Activated CD8-positive, alpha-beta memory T cell treated with anti-CD3 and anti-CD28 coated beads for 24 hours (primary cell): ENCODE measurements at places on chromosomes 2 and 18.
A peak's percentile ranks its signal among the peaks of the same experiment; 100 is the strongest.

DNA sequence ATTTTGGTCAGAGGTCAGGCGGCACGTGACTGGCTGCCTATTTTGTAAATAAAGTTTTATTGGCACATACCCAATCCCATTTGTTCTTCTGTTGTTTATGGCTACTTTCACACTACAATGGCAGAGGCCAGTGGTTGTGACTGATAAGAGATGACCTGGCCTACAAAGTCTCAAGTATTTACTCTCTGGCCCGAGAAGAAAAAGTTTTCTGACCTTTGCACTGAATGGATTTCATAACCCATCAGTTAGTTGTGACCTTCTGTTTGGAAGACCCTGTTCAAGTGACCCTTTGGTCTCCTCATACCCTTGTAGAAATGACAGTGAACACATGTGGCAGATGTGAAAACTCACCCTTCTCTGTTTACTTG, 121.4 kb upstream of the MGAT5 start:
- peak; percentile 17 for DNase-seq

GRCh38 chr18:62614494-62614893, 91.7 kb downstream of the ZCCHC2 start:
- no peak for DNase-seq

DNA sequence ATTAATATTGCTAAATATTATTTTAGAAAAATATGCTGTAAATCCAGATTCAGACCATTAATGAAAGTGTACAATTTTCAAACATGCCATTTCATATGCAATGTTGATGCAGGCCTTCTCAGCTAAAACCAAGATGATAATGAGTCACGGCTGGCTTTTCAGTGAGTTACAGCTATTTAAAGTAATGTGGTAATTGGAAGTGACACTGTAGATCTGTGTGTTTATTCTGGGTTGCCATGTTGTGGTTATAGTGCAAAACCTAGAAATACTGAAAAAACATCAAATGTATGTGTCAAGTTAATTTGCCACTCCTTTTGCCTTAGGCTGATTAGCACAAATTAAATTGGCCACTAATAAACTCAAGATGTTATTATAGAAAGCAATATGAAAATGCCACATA, 506.6 kb downstream of the ERBB4 start:
- DNase-seq = no peak

GRCh38 chr2:28166956-28167355, 225.7 kb upstream of the FOSL2 start:
- no peak for DNase-seq

GRCh38 chr2:1648241-1649102, 95.8 kb downstream of the PXDN start:
- DNase-seq = peak; percentile 40

GRCh38 chr2:118697781-118698180, 149.7 kb downstream of the EN1 start:
- no peak for DNase-seq

GRCh38 chr2:167752734-167753133, 494.7 kb downstream of the STK39 start:
- no peak for DNase-seq

DNA sequence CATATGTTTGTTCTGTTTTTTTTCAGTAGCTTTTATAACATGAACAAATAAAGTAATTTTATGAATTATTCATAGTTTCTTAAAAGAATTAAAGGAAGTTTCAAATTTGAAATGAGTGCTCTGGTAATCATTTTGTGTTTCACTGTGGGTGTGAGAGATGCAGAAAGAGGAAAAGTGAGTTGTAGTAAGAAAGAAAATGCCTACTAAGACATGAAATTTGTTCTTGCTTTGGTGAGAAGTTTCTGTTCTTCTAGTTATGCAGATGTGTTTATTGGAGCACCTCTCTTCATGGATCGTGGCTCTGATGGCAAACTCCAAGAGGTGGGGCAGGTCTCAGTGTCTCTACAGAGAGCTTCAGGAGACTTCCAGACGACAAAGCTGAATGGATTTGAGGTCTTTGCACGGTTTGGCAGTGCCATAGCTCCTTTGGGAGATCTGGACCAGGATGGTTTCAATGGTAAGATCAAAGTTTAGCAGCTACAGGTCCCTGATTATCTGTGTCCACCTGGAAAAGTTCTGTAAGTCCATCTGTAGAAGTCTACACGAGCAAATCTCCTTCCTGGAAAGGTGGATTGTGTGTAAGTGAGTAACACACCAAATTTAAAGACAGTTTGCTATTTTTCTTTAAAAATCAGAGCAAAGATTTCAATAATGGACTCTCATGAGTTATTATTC, 51.4 kb downstream of the ITGAV start:
- DNase-seq = no peak

DNA sequence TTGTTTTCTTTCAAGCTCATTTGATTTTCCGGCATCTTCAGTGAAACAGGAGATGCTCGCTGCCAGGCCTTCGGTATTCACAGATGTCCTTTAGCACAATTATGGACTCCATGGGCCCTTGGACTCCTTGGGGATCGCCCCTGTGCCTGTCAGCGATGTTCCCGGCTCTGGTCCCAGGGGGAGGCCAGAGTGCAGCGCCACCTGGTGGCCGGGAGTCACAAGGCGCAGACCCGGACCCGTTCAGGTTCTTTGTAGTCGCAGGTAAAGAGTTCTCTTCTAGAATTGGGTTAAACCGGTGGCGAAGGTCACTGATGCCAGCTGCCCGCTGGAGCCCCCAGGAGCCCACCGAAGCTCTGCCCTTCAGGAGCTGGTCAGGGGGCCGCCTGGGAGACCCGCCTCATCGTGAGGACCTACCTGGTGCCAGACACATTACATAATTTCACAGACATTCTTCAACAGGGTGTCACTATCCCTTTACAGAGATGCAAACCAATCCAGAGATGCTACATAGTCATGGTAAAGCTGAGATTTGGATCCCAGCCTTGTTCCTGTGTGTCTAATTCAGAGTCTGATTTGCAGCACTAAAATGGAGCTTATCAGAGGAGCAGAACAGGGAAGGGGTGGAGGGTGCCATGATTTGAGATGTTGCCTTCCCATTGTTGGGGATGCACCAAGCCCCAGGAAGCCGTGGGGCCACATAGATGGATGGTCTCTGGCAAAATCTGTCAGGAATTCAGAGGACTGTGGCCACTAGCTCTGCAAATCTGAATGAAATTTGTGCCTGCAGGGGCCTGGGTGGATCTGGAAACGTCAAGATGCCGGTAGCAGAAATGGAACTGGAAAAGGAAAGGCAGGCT, 6.0 kb upstream of the INPP5D start:
- peak; percentile 92 for DNase-seq

GRCh38 chr2:43718530-43719124, 42.4 kb upstream of the C1GALT1C1L start:
- no peak for DNase-seq

GRCh38 chr2:193989645-193990044, 1667.4 kb upstream of the SLC39A10 start:
- no peak for DNase-seq

DNA sequence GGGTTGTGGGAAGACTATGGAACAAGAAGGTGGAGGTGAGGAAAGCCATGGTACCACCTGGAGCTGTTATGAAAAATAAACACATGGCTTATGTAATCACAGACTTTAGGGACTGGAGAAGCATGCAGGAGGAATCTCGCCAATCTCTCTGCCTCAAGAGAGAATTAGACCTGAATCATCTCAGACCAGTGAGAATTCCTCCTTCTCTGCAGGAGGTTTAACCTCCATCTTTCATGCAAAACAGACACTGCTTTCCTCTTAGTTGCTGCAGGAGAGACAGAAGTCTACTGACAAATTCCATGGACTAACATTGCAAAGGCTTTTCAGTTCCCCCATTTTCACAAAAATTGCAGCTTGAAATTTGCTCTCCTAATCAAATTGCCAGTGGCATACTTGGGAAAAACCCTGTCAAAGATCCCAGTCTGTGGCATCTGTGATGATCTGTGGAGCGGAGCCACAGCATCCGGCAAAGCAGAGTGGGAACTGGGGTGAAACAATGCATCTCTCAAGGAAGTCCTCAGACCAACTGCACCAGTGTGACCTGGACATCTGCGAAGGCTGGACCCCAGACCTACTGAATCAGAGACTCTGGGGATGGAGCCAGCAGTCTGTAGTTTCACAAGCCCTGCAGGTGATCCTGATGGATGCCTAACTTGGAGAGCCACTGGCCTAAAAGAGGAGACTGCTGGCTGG, 28.6 kb upstream of the NCKAP5 start:
- no peak for DNase-seq

GRCh38 chr2:67854798-67855197, 208.0 kb downstream of the C1D start:
- no peak for DNase-seq

- no peak for DNase-seq
Observed at GRCh38 chr2:241052677-241053360, 49.3 kb downstream of the MTERF4 start.

- no peak for DNase-seq
Observed at GRCh38 chr2:115412501-115412900, 970.1 kb downstream of the DPP10 start.

DNA sequence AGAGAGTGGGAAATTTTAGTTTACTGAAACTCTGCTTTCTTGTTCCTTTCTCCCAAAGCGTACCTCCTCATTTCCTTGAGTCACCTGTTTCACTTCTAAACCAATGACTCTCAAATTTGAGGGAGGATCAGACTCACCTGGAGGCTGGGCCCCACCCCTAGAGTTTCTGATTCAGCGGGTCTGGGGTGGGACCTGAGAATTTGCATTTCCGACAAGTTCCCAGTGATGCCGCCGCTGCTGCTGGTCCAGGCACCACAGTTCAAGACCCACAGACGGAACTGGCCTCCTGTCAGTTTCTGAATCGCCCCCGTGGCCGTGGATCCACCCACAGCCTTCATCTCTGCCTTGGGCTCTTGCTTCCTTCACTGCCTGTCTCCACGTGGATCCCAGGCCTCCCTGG, 44.9 kb upstream of the PELI1 start:
- DNase-seq = no peak

DNA sequence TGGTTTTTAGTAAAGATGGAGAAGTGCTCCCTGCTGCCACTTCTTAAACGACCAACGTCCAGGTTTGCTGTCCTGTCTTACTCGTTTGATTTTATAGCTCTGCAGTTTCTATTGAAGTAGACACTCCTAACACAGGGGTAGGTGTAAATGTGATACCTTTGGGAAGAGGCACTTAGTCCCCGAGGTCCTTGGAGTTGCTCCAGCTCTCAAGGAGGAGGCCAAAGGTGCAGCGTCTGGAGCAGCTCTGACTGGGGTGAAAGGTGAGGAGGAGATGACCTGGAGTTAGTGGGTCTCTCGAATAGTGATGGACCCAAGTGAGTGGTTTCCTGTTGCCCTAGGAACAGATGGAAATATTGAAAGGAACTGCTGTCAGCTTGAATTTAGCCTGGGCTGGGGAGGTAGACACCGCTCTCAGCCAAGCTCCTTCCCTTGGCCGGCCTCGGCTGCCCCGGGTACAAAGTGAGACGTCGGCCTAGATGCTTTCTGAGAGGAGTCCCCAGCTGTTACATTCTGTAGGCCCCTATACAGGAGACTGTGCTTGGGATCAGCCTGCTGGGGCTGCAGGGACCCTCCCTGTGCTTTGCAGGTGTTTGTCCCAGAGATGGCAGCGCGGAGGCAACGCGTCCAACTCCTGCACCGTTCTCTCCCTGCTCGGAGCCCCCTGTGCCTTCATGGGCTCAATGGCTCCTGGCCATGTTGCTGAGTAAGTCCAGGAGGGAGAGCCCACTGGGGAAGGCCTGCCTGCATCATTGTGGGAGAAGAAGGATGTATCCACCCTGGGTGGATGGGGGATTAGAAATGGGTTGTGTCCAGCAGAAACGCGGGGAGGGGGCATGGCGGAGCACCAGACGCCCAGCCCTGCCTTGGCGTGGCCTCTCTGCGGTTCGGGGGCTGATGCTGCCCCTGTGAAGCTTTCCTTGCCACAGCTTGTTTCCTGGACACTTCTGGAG, 5.4 kb downstream of the KHK start:
- no peak for DNase-seq

DNA sequence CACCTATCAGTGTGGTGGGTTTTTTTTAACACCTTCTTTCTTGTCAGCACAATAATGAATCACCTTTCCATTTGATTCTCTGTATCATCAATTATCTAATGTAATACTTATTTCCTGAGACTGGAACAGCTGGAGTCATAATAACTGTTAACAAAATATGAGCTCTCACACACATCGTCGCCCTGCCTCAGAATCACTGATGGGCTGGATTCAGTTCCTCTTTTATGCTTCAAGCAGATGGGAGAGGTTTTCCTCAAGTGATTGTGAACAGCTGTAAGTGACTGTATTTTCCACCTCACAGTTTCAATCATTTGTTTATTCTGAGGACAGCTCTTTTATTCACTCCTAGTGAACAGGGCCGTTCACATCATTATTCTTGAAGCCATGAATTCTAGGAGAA, 330.2 kb downstream of the DSC3 start:
- no peak for DNase-seq

DNA sequence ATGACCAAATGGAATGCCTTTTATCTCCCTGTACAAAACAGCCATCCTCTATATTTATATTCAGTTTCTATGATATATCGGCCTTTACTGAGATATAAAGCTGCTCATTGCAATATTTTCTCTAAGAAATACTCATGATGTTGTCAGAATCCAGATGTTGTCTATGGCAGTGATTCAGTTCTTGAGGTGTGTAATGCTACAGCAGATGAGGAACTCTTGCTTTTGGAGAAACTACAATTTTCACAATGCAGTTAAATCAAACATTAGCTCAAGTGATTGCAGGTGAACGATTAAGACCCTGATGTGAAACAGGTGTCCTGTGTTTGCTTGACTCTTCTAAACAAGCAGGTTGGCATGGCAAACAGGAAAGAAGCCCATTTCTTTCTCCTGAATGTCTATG, 256.2 kb upstream of the CDH20 start:
- DNase-seq = no peak

GRCh38 chr2:207676827-207677354, 34.5 kb upstream of the CCNYL1 start:
- no peak for DNase-seq

GRCh38 chr2:170336408-170336807, 158.5 kb downstream of the MYO3B start:
- no peak for DNase-seq

GRCh38 chr18:74069178-74070050, 78.2 kb downstream of the FBXO15 start:
- no peak for DNase-seq

- no peak for DNase-seq
Observed at GRCh38 chr2:127314193-127314988, 20.4 kb upstream of the ERCC3 start.

GRCh38 chr18:77146249-77147080, 13.9 kb upstream of the MBP start:
- DNase-seq = peak; percentile 57

- DNase-seq = no peak
Observed at GRCh38 chr2:62603154-62603712, 97.2 kb upstream of the TMEM17 start.

DNA sequence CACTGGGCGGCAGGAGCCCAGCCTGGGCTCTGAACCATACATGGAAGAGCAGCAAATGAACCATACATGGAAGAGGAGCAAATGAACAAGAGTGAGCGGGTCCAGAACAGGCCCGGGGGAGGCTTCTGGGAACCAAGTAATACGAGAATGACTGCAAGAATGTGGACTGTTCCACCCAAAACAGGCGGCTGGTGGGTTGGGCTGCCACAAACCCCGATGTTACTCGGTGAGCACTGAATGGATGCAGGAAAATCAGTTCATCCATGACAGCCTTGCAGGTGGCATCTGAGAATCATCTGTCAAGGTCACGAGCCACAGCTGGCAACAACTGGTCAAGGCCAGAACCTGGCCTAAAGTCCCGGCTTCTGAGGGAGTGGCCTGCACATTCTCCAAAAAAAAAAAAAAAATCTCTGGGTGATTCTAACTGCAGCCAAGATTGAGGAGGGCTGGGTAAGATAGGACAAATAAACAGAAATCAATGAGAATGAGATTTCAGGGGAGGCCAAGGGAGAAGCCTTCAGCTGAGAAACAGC, 106.1 kb downstream of the ZNF516 start:
- peak; percentile 49 for DNase-seq
